ENCODE measurements at places on chromosomes 3 and 15. TPM values are rescaled to one million over a fixed set of nuclear protein-coding genes. Genes with fewer than 3 reads are reported as not detected.

GRCh38 chr3:128794067-128794768 is 68.2 kb downstream of the RAB7A start:
- DNase-seq = no peak

GRCh38 chr15:40793216-40793989 is 13.5 kb upstream of the ZFYVE19 start:
- DNase-seq = no peak

GRCh38 chr15:89494941-89495637 is 1.3 kb downstream of the RHCG start:
- no peak for DNase-seq

GRCh38 chr3:152828075-152828840 is 6.7 kb upstream of the P2RY1 start:
- no peak for DNase-seq

DNA sequence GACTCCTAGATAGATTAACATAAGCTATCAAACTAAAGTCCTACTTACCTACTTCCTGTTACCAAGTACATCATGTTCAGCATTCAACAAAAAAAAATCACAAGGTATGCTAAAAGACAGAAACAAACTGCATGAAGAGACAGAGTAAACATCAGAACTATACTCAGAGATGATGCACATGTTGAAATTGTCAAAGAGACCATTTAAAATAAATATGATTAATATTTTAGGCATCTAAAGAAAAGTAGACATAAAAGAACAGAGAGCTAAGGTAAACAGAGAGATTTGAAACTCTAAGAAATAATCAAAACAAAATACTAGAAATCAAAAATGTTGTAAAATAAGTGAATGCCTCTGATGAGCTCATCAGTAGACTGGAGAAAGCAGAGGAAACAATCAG is 224.8 kb upstream of the STAC start:
- no peak for DNase-seq

GRCh38 chr3:52851348-52851747 is 16.5 kb upstream of the MUSTN1 start:
- DNase-seq = peak; percentile 36

DNA sequence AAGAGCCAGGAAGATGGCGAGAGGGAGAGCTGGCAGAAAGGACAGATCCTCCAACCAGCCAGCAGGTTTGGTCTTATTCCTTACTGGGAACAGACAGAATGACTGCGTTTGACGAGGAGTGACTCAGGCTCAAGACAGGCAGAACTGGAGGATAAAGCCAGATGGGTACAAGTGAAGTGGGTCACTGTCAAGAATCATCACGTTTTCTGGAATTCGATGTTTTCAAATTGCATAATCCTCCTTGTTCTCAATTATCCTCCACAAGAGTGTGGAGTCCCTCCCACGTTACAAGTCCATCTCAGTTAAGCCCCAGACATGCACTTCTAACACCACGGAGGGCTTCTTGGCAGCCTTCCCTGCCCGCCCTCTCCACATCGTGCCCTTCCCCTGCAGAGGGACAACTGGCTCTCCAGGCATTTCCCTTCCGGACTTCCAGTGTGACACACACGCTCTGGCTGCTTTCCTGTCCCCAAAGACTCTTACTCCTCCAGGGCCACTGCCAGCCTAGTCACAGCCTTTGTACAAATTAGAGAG is 183.1 kb downstream of the CHST2 start:
- peak; percentile 79 for DNase-seq

Gene GUCA1C
- not detected for polyA plus RNA-seq

Data from right lung (tissue), 10 donors.